Myocyte (in vitro differentiated cells): ENCODE measurements at places on chromosomes 2 and 18. TPM values are rescaled to one million over a fixed set of nuclear protein-coding genes. Genes with fewer than 3 reads are reported as not detected.

DNA sequence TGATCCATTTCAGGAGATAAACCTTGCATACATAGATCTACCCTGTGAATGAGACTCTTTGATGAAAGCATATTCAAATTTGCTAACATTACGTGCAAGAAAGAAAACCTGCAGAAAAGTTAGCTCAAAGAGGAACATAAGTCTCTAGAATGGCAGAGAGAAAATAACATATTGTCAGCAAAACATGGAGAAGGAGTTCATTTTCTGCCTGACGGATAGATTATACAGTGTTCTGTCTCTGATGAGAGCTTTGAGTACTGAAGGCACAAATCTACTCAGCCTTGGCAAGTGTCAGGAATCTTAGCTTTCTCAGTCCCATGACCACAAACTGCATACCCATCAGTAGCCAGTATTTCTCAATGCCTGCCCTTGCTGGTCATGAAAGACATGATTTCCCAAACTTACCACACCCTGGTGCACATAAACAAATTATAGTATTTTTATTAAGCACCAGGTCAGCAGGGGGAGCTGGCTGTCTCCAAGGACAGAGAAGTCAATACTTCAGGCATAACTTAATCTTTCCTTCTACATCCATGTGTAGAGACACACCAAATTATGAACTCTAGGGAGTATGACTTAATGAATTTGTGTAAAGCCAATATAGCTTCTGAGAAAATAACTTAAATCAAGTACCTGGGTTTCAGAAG lies 401.2 kb upstream of the SOX11 start:
- peak; percentile 1 for DNase-seq

- no peak for DNase-seq
Measured at GRCh38 chr2:121260370-121261154, 24.4 kb downstream of the TFCP2L1 start.

GRCh38 chr2:3604207-3604877 lies 9.4 kb downstream of the COLEC11 start:
- DNase-seq: no peak

DNA sequence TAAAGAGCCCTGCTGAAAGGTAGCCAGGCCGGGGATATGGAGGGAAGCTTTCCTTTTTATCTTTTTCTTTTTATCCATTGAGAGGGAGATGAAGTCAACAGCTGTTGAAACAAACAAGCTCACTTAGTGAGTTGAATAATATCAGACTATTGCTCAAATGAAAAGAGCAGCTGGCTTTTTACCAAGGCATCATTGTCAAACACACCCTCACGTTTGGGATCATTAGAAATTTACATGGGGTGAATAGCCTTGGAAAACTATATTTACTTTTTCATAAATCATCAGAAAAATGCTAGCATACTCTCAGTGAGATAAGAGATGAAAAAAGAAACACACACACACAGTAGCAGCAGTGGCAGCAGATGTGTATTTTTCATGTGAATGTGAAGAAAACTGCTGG lies 71.5 kb upstream of the HNMT start:
- DNase-seq: no peak

DNA sequence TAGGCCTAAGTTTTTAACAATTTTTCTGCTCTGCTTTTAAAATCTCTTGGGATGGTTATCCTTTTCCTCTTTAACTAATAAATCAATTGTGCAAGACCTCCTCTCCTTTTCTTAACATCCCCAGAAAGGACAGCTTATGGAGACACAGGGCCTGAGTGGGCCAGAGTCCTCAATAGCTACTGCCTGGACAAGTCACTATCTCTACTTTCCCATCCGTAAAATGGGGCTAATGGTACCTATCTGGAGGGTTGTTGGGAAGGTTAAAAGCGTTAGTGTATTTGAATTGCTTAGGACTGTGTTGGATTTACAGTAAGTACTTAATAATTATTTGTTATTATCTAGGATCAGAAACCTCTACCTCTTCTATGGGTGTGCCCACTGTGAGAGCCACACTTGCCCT lies 60.1 kb downstream of the TGIF1 start:
- no peak for DNase-seq

- DNase-seq: no peak
Measured at GRCh38 chr2:19669559-19669958, 232.2 kb downstream of the TTC32 start.

DNA sequence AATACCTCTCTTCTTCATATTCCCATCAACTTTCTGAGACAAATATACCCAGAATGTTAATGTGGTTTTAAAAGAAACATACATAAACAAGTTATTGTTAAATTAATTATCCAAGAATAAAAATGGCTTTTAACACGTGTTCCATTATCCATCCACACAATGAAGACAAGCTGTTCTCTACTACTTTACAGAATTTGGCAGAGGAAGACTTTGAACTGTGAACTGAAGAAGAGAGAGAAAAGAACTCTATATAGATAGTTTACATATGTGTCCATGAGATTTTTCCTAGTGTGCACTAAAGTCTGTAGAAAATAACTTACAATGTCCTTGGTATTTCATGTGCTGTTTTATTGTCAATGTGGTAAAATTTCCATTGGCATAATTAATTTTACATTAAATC lies 207.0 kb upstream of the COL3A1 start:
- no peak for DNase-seq

- DNase-seq: no peak
Measured at GRCh38 chr2:220783671-220784070, 788.4 kb downstream of the EPHA4 start.

- DNase-seq: no peak
Measured at GRCh38 chr18:77341527-77342325, 92.1 kb downstream of the GALR1 start.

DNA sequence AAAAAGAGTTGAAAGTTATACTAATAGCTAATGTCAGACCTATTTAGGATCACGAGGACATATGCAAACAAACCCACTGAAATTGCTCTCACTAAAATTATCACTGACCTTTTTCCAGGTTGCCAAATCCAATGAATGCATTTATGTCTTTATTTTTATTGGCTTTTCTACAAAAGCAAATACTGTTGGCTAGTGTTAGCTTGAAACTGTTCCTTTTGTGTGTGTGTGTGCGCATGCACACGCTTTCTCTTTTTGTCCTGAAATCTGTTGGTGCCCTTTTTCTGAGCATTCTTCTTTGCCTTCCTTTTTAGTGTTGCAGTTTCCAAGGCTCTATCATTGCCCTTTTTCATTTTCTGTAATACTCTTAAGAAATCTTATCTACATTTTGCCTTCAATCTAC lies 1269.2 kb downstream of the LRP1B start:
- DNase-seq: no peak

DNA sequence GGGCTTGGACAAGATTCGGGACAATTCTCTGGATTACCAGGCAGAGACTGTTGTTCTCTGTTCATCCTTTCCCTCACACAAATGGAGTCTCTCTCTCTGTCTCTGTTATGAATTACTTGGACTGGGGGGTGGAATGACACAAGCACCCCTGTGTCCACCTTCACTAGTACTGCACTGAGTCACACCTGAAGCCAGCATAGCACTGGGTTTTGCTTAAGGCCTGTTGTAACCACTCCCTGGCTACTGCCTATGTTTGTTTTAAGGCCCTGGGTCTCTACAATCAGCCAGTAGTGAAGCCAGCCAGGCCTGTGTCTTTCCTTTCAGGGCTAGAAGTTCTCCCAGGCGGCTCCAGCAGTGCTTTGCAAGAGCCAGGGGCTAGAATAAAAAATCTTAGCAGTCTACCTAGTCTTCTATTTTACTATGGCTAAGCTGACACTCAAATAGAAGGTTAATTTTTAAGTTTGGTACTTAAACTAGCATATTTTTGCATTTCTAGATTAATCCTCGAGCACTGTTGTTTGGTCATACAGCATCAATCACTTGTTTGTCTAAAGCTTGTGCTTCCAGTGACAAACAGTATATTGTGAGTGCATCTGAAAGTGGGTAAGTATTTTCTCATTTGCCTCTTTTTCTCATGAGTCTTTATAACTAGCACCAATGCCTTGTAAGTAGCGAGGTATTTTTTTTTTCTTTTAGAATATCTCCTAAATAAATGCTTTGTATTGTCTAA lies 27.8 kb downstream of the WDR7 start:
- no peak for DNase-seq

GRCh38 chr2:133908171-133908570 lies 339.9 kb upstream of the NCKAP5 start:
- no peak for DNase-seq

- DNase-seq: no peak
Measured at GRCh38 chr18:26450989-26451682, 97.2 kb downstream of the KCTD1 start.

DNA sequence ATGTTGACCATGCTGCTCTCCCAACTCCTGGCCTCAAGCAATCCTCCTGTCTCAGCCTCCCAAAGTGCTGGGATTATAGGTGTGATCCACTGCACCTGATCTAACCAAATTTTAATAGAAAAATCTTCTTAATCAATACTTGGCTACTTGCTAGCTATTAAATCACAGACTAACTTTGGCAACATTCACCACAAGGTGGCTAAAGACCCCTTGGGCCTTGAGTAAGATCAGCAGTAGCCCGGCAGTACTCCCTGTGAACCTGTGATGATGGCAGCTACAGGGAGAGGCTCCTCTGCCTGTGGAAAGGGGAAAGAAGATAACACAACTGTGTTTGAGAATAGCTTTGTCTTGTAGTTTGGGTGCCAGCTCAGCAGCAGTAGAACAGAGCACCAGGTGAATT lies 102.9 kb downstream of the SLC39A10 start:
- no peak for DNase-seq

GRCh38 chr2:197294260-197294659 lies 16.3 kb downstream of the ANKRD44 start:
- DNase-seq: no peak

DNA sequence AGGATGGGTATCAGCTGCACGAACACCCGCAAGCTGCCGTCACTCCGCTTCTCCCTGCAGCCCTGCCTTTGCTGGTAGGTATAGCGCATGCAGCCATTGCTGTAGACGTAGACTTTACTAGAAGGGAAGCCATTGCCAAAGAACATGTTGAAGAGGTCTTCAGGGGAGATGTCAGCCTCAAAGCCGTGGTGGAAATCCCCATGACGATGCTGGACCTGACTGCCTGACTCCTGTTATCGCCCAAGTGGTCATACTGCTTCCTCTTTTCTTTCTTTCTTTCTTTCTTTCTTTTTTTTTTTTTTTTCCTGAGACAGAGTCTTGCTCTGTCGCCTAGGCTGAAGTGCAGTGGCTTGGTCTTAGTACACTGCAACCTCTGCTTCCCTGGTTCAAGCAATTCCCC lies 68.7 kb upstream of the SPRED2 start:
- no peak for DNase-seq

DNA sequence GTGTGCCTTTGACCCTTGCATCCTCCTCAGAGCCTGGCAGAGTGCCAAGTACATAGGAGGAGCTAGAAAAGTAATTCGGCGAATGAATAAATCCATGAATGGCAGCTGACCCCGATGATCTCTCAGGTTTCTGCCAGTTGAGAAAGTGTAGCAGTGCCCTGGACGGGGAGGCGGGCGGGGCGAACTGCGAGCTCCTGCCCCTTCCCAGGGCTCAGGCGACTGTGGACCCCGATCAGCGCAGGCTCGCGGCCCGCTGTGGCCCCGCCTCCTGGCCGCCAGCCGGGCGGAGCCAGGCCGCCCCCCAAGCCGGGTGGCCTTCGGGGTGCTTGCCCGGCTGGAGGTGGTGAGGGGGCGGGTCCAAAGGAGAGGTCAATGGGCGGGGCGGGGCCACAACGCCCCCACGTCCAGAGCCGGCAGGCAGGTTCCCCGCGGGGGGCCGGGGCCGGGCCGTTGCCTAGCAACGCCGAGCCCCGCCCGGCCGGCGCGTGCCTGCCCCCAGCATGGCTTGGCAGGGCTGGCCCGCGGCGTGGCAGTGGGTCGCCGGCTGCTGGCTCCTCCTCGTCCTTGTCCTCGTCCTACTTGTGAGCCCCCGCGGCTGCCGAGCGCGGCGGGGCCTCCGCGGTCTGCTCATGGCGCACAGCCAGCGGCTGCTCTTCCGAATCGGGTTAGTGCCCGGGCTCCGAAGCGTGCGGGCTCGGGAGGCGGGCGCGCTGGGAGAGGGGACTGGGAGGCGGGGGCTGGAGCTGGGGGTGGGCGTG lies 30.6 kb upstream of the TMBIM1 start:
- DNase-seq: peak; percentile 70

DNA sequence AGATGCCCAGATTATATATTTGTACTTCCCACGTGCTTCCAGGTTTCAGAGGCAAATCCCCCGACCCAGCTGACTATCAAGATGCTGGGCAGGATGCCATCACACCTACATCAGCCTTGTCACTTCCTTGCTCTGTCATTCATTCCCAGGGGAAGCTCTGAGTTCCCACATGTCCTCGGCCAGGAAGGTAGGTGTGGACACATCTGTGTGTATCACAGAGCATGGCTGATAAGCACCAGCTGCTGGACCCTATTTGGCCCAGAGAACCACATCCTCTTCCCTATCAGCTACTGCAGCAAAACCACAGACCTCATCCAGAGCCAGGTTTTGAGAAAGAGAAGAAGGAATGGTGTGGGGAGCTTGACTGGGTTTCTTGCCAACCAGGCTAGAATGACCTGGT lies 31.9 kb upstream of the ITGA6 start:
- no peak for DNase-seq

- DNase-seq: peak; percentile 45
Measured at GRCh38 chr18:80022613-80023012, 11.6 kb upstream of the RBFA start.

DNA sequence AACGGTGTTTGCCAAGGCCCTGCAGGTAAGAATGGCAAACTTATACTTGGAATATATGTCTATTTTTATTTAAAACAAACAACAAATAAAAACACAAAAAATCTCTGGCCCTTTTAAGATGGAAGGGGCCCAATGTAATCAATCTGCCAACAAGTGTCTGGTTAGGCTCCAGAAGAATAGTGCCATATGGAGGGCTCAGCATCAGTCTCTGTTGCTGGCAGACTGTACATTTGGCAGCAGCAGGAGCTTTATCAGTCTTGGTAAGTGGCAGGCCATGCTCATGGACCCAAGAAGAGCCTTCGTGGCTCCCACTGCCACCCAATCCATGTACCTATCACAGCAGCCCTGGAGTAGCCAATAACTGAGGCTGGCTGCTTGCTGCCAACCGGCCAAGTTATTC lies 101.1 kb downstream of the GALNT3 start:
- no peak for DNase-seq

Gene CYP26B1
- total RNA-seq: 0.10 and 0.19 TPM in 2 replicates

Gene SLC16A14
- total RNA-seq: 0.52 and 0.80 TPM in 2 replicates

Gene KLF11
- 4.6 and 5.1 TPM in 2 replicates for total RNA-seq

Gene UGT1A10
- total RNA-seq: not detected in 2 replicates

Gene UGT1A9
- total RNA-seq: not detected in 2 replicates

Gene EVX2
- not detected in 2 replicates for total RNA-seq

Gene UCN
- total RNA-seq: 2.4 and 6.6 TPM in 2 replicates

Gene MFSD2B
- 0.16 TPM in 1 of 2 replicates, not detected in the other for total RNA-seq
